Kidney (tissue), 22 donors: ENCODE measurements at places on chromosomes 7 and 10. TPM values are rescaled to one million over a fixed set of nuclear protein-coding genes. Genes with fewer than 3 reads are reported as not detected.

NPFFR1 gene
- not detected for polyA plus RNA-seq

AKR1E2 gene
- polyA plus RNA-seq, result 1.8 TPM

SPDYE8 gene
- polyA plus RNA-seq, result not detected

MMP21 gene
- not detected for polyA plus RNA-seq

DNA sequence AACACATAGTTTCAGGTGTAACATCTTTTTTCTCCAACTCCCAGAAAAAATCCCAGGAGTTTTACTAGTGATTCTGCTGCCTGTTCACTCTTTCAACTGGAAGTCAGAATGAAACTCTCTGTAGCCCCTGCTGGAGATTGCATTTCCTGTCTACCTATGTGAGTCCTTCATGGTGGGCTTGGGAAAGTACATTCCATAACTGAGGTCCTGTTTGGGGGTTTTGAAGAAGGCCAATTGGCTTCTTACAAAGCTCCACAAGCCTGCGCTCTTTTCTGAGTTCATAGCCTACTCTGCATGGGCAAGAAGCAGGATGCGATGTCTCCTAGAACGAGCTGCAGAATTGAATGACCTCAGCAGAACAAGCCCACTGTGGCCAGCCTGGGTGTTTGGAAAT lies 86.7 kb downstream of the LYZL2 start:
- H3K4me1 ChIP-seq, result peaks cover 4% of the 10 kb centered on the region
- no peaks in the 10 kb centered on the region for H3K27me3 ChIP-seq
- no peak overlapping the region for H3K4me3 ChIP-seq
- no peak overlapping the region for H3K27ac ChIP-seq
- no peak for DNase-seq

GRCh38 chr10:79995979-79996634 lies 47.2 kb upstream of the SFTPD start:
- H3K36me3 ChIP-seq, result no peaks in the 10 kb centered on the region
- H3K27ac ChIP-seq, result no peak overlapping the region
- no peaks in the 10 kb centered on the region for H3K27me3 ChIP-seq
- no peaks in the 10 kb centered on the region for H3K4me1 ChIP-seq

DNA sequence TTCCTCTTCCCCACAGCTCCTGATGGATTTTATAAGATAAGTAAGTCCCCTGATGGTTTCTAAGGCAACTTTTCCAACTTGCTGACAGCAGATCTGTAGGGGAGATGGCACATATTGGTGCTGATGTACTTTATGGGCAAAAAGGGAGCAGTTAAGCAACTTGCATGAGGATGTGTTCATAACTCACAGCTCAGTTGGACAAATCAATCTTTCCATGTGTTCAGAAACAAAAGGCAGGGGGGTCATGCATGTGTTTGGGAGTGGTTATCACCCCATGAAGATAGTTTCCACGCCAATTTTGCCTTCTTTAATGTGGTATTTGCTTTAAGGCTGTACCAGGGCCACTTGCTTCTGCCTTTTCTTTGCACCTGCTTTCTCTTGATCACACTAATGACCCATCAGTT lies 6.1 kb downstream of the RBM20 start:
- DNase-seq, result no peak
- H3K36me3 ChIP-seq, result no peaks in the 10 kb centered on the region
- H3K4me1 ChIP-seq, result no peaks in the 10 kb centered on the region
- no peak overlapping the region for H3K4me3 ChIP-seq
- no peak overlapping the region for H3K27ac ChIP-seq

- no peaks in the 10 kb centered on the region for H3K4me1 ChIP-seq
- H3K36me3 ChIP-seq, result no peaks in the 10 kb centered on the region
- no peak for DNase-seq
- H3K27me3 ChIP-seq, result peaks cover 8% of the 10 kb centered on the region
- no peak overlapping the region for H3K27ac ChIP-seq
These were observed 9.5 kb downstream of the C10orf53 start for GRCh38 chr10:49688920-49689319.

DNA sequence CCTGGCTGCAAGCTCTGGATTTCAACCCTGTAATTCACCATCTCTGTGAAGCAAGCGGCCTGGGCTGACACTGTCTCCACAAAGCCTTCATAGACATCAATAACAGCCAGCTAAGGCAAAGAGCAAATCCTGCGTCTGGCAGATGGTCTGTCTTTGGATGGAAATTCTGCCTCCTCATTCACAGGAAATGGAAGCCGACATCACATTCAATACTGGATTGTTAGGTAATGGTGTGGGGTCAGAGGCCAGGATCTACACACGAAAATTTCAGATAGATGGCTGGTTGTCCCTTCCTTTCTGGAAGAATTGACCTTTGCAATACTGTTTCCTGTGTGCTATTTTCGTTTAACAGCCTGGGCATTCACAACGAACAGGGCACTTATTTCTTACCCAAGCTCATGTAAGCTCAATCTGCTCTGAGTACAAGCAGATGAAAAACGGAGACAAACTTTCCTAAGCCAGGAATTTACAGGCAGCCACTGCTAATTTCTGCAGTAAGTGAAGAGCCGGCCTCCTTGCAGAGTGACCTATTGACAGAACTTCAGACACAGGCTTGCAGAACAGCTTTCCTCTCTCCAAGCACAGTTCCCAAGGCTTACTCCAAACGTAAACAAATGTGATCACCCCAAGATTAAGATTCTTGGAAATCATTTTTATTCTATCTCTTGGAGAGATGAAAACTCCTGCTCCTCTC lies 3.1 kb upstream of the ADAM12 start:
- no peaks in the 10 kb centered on the region for H3K27me3 ChIP-seq
- H3K27ac ChIP-seq, result no peak overlapping the region
- DNase-seq, result no peak
- H3K36me3 ChIP-seq, result no peaks in the 10 kb centered on the region
- H3K4me1 ChIP-seq, result no peaks in the 10 kb centered on the region
